ENCODE measurements at places on chromosomes 16 and 17.

DNA sequence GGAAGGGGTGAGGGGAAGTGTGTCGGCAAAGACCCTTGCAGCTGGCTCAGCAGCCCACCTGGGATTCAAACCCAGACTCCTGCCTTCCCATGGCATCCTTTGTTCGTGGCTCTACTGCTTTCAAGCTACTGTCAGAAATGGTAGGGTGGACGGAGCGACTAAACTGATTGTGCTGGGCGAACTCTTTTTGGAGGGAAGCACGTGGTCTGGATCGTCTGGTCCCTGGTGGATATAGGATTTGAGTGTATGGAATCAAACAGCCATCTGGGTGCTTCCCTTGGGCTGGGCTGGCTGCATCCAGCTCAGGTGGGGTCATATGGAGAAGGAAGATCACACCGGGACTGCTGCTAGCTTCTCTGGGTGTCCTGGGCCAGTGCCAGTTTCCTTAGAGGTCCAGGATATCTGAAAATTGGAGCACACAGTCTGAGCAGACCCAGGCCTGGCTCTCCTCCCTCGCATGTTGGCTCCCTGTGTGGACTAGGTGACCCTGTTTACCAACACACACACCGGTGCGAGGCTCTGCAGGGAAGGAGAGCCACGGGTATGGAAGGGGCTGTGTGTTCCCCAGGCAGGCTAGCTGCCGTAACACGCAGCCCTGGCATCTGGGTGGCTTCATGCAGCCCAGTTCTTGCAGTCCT, 8.6 kb downstream of the CMIP start:
- no peak for DNase-seq

DNA sequence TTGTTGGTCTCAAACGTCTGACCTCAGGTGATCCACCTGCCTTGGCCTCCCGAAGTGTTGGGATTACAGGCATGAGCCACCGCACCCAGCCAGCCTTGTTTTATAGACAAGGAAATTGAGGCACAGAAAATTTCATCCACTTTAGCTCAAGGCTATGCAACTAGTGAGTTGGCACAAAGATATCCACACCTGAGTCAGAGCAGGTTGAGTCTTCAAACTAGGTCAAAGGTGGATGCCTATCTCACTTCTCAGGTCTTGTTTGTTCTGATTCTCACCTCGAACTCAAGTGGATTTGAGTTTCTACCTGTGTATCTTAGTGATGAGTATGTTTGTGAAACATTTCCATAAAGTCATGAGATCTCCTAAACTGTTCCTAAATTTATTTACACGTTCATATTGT, 35.6 kb upstream of the GAS7 start:
- DNase-seq = no peak

GRCh38 chr16:28609631-28610594, at the start of gene SULT1A1:
TSS of gene SULT1A1 (minus strand) at chr16:28610044. CDS start at chr16:28608855, 1,189 bp downstream.
- no peak for DNase-seq

GRCh38 chr16:62038646-62039045, 2.4 kb upstream of the CDH8 start:
- DNase-seq = no peak

GRCh38 chr17:43880420-43880991, 26.8 kb downstream of the MPP2 start:
- DNase-seq = no peak
